Stimulated activated CD8-positive, alpha-beta memory T cell treated with anti-CD3 and anti-CD28 coated beads, Interleukin-4, amount 100 ng/mL, for 1 hour (primary cell): ENCODE measurements at places on chromosomes 4 and X.

- DNase-seq: no peak
These were observed 8.3 kb upstream of the PIM2 start for GRCh38 chrX:48927123-48927522.

DNA sequence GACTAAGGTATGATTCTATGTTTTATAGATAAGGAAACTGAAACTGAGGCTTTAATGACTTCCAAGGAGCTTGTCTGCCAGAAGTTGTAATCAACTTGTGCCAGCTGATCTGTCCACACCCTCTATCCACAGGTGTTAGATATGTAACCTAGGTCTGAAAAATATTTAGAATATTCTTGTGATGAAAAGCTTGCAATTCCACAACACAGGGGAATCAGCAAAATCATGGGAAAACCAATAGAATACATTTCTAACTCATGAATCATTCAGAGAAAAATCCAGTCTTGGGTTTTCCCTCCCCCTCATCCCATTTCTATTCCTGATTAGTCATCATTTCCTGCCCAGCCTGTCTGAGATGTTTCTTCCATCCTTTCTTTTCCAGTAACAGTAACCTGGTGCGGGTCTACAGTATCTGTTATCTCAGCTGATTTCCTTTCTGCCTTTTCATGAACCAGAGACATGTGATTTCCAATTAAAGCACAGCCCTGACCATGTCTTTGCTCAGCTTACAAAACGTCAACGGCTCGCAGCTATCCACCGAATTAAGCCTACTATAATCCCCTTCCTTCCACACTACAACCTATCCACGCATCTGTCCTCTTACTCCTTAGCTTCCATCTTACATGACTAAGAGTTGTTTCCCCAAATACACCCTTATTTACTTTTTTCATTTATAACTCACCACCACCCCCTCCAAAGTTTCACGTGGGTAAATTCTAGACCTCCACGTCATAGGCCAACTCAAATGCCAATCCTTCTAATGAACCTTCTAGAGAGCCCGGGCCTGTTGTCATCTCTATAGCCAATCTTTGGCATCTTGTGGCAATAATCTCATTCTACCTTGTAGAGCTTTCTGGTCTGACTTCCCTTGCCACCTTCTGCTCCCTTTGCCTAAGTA lies 961 bp upstream of the NOCT start:
- DNase-seq: no peak

DNA sequence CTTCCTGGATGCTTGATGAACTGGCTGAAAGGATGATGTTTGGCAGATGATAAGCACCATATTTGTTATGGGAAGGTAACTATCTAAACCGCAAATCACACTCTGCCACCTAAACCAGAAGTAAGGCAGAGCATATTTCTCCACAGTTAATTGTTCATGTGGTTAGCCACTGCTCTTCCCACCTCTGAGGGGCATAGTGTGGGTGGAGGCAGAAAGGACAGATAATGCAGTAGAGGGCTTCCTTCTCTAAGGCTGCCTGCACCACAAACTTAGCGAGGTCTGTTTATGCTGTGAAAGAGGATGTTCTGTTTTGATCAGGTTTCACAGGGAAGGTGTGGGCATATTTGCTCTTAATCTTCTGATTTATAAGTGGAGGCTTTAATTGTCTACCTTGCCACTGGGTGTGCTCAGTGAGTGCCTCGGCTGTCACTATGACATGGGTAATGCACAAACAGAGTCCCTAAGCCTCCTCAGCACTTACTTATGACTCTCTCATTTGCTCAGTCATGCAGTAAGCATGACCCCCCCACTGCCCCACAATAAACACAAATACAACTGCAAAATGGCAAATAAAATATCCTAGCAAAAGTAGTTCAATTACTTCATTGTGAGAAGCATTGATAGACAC lies 401.0 kb downstream of the TMA16 start:
- peak; percentile 2 for DNase-seq

DNA sequence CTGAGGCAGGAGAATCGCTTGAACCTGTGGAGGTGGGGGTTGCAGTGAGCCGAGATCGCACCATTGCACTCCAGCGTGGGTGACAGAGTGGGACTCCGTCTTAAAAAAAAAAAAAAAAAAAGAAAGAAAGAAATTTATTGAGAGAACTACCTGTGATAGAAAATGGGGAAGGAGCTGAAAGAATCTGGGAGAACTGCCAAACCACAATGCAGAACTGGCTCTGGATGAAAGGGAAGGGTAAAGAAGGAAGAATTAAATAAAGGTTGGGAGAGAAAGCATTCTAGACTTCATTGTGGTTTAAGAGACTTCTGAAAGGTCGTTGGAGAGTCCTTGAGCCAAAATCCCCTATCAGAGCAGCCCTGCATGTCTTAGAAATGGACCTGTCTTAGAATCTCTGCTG lies 567.9 kb upstream of the HTR2C start:
- no peak for DNase-seq

- DNase-seq: no peak
These were observed 35.9 kb downstream of the FGFRL1 start for GRCh38 chr4:1047106-1047975.

- DNase-seq: no peak
These were observed 61.3 kb upstream of the TXK start for GRCh38 chr4:48195374-48195773.

- no peak for DNase-seq
These were observed 886.8 kb downstream of the NLGN4X start for GRCh38 chrX:5341902-5342301.

- DNase-seq: no peak
These were observed 20.1 kb downstream of the SPON2 start for GRCh38 chr4:1152290-1152689.

DNA sequence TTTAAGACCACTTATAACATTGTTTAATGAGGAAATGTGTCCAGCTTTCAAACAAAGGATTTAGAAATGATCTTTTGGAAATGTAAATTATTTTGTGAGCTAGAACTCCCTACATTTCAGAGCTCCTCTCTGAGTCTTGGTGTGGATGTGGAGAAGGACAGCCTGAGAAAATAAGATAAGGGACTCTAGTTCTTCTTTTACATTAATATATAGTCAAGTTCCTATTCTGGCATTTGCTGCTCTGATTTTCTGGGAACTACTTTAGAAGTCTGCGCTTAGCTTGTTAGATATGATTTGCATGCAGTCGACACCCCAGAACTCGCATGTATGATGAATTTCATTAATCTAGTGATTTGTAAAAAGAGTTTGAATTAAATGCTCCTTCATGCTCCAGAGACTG lies 45.5 kb downstream of the TSPAN7 start:
- DNase-seq: no peak

GRCh38 chrX:136321532-136321931 lies 20.8 kb downstream of the ADGRG4 start:
- no peak for DNase-seq
